ENCODE measurements at places on chromosomes 2 and 18.
A peak's percentile ranks its signal among the peaks of the same experiment; 100 is the strongest.

- no peak for DNase-seq
Observed at GRCh38 chr2:159050426-159050825, 82.0 kb downstream of the TANC1 start.

DNA sequence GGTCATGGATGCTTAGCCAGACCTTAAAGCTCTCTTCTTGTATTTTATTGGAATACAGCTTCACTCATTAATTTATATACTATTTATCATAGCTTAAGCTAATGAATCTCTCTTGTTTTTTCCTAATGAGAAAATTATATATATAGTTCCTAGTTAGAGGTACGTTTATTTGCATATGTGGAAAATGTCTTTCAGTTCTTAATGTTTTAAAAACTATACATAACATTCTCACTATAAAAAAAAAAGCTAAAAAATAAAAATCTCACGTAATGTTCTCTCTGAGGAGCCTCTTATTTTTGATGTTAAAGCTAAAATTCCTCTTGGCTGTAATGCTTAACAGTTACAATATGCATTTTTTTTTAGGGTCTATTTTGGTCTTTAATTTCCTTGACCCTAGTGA, 16.6 kb downstream of the UGP2 start:
- no peak for DNase-seq

DNA sequence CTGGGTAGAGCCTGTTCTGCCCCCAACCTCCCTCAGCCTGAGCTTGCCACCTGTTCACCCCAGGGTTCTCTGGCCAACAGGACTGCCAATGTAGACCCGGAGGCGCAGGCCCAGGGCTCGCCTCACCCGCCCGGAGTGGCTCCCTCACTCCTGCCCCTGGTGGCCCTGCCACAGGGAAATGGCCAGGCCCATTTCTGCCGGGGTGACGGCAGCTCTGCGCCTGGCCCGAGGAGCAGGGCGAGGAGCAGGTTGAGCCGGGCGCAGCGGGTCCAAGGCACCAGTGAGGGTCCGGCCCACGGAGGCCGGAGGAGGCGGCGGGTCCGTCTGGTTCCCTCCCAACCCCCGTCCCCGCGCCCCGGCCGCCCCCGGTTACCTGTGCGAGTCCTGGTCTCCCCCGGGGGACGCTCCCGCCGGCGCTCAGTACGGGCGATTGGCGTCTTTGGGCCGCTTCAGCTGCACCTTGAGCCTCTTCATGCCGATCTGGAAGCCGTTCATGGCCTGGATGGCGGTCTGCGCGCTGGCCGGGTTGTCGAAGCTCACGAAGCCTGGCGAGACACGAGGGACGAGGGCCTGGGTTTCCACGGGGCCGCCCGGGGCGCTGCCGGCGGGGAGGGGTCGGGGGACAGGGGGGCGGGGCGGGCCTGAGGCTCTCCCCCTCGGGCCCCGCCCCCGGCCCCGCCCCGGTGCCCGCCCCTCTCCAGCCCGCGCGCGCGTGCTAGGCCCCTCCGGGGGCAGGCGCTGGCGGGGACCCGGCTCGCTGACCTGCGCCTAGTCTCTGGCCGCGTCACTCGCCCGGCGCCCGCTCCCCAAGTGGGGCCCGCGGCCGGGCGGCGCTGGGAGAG, 312.0 kb downstream of the CELF4 start:
- DNase-seq = peak; percentile 83

DNA sequence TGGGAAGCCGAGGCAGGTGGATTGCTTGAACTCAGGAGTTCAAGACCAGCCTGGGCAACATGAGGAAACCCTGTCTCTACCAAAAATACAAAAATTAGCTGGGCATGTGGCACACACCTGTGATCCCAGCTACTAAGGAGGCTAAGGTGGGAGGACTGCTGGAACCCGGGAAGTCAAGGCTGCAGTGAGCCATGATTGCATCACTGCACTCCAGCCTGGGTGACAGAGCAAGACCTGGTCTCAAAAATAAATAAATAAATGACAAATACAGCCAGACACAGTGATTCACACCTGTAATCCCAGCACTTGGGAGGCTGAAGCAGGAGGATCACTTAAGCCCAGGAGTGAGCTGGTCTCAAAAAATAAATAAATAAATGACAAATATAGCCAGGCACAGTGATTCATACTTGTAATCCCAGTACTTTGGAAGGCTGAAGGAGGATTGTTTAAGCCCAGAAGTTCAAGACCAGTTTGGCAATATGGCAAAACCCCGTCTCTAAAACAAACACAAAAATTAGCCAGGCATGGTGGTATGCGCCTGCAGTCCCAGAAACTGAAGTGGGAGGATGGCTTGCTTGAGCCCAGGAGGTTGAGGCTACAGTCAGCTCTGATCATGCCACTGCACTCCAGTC, 6.2 kb downstream of the KANSL3 start:
- DNase-seq = no peak

DNA sequence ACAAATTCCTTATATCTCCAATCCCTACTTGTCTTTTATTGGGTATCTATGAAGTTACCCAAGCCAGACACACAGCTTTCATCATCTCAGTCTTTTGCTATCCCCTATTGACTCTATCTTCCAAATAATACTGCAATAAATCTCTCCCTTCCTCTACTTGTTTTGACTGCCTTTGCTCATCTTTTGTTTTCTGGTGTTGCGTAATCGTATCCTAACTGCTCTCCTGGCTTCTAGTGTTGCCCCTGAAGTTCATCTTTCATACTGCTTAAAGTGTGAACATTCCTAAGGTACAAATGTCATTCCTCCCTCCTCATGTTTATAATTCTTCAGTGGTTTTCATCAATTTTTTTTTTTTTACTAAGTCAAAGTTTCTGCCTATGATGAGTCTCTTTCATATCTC, 491.3 kb upstream of the DCC start:
- DNase-seq = no peak

DNA sequence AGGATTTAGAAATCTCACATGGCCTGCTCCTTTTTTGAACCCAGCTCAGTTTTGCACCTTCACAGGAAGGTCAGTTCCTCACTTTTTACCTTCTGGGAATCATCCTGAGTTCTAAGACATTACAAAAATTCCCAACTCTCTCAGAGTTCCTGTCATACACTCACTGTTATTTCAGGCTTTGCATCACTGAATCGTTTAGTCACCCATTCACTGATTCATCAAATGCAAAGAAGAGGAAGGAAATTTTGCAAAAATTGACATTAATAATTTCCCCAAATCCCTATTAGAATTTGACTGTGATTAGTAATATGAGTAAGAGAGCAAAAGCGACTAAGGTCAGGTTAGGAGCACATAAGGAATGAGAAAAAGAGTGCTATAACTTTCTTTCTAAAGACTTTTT, 197.5 kb downstream of the PDE1A start:
- no peak for DNase-seq

DNA sequence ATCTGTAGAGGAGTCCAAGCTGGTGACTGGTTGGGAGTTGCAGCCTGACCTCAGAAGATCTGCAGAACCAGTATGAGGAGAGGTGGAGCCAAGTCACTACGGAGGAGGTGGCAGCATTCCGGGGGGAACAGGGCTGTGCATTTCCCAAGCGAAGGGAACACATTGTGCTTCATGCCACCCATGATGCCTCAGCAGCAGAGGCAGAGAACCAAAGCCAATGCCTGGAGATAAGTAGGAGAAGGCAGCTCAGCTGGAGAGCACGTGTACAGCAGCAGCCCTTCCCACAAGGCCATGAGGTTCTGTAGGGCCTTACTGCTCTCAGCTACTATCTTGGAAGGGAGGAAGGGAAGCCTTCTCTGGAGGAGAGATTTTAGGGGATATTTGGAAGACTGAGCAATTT, 67.2 kb upstream of the LRPPRC start:
- no peak for DNase-seq

DNA sequence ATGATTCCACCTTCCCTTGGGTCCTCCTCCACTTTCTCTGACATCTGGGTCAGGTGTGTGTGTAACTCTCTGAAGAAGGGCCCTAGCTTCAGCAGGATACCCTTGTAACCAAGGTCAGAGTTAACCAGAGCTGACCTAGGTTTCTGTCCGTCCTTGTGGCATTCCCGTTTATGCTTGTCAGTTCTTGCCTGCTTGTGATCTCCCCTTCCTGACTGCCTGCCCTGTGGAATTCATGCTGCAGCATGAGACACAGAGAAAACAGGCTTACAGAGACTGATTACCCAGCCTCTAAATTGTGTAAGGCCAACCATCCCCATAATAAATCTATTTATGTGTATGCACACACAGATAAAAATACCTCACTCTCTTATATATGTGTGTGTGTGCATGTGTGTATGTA, 22.8 kb downstream of the NXPH2 start:
- no peak for DNase-seq

GRCh38 chr18:79511271-79511670, 115.5 kb downstream of the NFATC1 start:
- no peak for DNase-seq

DNA sequence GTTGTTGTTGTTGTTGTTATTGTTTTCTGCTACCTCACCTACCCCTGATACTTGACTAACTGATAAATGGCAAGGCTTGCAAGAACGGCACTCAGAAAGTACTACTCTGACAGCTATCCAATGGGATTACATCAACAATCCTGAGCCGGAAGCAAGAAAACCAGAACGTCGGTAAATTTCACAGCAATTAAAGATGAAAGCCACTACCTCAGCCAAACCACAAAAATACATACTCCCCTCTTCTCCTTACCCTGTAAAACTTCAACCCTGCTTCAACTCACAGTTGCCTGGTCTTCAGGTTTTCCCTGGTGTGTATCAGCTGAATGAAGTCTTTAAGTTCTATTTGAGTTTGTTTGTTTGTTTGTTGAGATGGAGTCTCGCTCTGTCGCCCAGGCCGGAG, 293.7 kb upstream of the RND3 start:
- DNase-seq = no peak

DNA sequence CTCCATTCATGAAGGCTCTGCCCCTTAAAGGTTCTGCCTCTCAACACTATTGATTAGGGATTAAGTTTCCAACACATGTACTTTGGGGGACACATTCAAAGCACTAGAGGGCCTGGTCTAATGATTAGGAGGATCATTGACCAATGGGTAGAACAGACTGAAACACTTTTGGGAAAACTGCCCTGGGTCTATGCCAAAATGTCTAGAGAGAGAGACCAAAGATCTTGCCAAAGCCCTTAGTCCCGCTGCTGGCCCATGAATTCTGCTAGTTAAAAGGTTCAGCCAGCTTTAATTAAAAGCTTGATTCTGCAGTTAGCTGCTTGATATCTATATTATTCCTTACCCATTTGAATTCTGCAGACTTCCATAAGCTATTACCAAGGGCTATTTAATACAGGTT, 613.2 kb downstream of the SLC4A3 start:
- no peak for DNase-seq

- no peak for DNase-seq
Observed at GRCh38 chr18:23504720-23505119, 1.4 kb downstream of the RMC1 start.

DNA sequence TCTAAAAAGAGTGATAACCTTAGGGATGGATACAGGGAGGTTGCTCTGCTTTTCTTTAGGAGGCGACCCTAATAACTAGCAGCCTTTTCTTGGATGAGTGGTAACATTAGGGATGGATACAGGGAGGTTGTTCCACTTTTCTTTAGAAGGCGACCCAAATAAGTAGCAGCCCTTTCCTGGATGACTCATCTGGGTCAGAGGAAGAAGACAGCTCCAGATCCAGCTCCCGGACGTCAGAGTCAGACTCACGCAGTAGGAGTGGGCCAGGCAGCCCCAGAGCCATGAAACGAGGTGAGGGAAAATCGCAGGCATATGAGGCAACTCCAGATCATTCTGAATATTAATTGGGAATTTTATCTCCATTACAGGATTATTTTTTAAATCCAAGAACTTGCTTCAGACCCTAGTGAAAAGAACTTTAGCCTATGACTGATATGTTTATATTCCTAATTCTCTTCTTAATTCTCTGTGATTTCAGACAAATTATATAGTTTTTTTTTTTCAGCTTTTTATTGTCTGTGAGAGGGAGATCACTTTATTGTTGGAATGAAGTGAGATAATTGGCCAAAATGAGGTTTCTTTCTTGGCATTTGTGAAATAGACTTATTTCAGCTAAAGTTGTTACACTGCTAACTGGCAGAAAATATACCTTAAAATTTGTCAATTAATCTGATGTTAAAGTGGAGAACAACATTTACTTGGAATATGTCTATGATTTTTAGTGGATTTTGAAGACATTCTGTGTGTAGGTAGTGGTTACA, 31.2 kb upstream of the C1GALT1C1L start:
- no peak for DNase-seq

DNA sequence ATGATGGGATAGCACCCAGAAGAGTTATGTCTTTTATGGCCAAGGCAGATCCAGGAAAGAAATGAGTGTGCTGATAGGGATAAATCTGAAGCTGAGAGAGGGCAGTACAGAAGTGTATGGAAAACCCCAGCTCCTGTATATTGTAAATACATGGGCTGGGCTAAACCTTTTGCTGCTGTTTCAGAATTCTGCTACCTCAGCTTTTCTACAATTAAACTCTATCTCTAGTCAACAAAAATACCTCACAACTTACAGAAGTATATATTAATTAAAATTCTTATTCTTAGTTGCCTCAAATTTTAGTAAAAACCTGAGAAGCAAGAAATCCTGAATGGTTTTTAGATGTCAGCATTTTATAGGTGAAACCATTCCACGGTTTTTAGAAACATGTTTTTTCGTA, 889.5 kb upstream of the NXPH2 start:
- DNase-seq = no peak

- no peak for DNase-seq
Observed at GRCh38 chr2:101787097-101787496, 89.6 kb downstream of the MAP4K4 start.

- peak; percentile 31 for DNase-seq
Observed at GRCh38 chr18:79912409-79912991, 39.0 kb downstream of the SLC66A2 start.

- no peak for DNase-seq
Observed at GRCh38 chr2:1231466-1232063, 181.7 kb upstream of the TPO start.

- DNase-seq = no peak
Observed at GRCh38 chr2:237819231-237819630, 20.7 kb downstream of the RBM44 start.

DNA sequence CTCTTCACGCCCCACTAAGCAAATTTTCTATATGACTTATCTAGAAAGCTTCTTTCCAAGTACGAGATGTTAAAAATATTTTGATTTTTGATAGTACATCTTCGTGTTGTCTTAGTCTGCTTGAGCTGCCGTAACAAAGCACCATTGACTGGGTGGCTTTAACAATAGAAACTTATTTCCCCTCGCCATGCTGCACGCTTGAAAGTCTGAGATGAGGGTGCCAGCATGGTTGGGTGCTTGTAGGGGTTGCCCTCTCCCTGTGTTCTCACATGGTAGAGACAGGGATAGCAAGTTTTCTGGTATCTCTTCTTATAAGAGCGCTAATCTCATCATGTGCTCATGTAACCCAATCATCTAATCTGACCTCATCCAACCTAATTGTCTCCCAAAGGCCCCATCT, 106.2 kb downstream of the TANC1 start:
- DNase-seq = no peak

- no peak for DNase-seq
Observed at GRCh38 chr2:152428800-152429582, 94.0 kb downstream of the FMNL2 start.

DNA sequence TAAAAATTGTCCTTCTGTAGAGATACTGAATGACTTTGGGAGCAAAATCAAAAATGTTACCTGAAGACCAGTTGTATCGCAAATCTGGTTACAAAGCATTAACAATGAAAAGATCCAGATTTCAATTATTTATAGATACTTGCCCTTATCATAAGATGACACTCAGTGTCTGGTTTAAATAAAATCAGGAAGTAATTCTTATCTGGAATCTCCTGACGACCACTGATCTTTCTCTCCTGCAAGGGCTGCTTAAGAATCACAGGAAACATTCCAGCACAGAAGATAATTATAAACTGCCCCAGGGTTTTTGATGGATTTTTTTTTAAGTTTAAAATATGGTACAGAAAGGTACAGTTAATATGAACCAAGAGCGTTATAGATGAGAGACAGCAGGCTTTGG, 205.7 kb downstream of the ALK start:
- no peak for DNase-seq
